ENCODE measurements at places on chromosomes 1 and 21.

DNA sequence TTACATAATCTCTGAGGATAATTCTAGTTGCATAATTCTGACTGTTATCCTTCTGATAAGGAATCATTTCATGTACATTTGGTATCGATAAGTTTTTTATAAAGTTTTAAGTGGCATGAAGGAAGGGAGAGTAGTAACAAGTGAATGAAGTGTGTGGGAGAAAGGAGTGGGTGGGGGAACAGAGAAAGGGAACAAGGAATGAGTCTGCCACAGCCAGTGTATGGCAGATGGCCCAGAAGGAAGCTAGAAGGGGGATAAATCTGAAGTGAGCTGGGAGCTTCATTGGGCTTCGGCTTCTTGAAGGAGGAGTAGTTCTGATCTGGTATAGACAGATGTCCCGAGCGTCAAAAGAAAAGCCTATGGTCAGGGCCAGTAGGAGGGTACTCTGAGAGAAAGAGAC, 18.6 kb downstream of the ZBTB40 start:
- DNase-seq, result no peak

DNA sequence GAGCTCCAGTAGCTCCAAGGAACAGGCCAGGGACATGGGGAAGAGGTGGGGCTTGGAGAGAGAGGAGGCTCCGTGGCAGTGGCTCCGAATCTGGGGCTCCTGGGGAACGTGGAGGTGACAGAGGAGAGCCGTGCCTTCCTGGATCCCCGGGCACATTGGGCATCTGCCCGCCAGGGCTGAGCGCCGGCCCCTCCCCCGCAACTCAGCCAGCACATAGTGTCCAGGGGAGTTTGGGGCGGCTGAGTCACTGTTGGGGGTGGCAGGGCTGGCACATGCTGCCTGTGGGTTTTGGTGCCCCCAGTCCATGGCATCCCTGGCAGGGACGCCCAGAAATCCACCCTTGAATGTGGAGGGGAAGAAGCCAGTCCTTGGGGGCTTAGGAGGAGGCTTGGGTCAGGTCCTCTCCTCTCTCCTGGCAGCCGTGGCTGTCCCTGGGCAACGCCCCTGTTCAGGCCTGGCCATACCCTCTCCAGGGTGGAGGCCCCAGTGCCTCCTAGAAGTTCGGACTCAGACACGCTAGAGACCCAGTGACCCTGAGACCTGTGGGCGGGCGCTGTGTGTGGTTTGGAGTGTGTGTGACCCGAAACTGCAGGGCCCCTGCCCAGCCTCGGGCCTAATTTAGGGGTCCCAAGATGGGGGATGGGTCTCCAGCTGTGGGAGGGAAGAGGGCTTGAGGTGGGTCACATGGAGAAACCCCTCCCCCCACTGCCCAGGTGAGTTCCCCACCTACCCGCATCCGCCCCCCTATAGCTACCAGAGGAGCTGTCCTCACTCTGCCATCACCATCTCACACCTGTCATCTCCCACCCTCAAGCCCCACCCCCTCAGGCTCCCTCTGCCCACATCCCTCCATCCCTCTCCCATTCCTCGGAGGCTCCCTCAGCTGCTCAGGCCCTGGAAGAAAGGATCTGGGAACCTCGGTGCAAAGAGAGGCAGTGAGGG, 1.6 kb downstream of the HSPB7 start:
- DNase-seq, result no peak

DNA sequence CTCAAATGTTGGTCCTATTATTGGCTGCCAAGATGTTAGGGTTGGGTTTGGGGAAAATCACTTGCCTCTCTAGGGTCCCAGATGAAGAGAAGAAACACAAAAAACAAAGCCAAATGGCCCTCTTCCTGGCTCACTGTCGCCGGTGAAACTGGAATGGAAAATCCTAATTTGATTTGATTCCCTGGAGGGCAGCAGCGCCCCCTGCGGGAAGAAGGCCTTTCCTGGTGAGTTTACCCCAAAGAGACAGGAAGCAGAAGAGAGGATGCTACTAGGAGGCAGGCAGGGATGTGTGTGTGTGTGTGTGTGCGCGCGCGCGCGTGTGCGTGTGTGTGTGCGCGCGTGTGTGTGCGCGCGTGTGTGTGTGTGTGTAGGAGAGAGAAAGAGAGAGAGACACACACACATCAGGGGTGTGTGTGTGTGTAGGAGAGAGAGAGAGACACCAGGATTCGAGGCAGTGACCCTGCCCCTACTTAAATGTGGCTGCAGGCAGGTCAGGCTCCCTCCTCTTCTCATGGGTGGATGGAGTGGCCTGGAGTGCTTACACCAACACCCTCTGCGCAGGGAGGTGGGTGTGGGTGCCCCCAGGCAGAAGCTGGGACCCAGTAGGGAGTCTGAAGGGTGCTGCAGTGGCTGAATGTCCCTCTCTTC, 3.1 kb upstream of the SELENON start:
- peak; percentile 78 for DNase-seq

GRCh38 chr1:227299688-227300087, 18.6 kb downstream of the CDC42BPA start:
- no peak for DNase-seq

DNA sequence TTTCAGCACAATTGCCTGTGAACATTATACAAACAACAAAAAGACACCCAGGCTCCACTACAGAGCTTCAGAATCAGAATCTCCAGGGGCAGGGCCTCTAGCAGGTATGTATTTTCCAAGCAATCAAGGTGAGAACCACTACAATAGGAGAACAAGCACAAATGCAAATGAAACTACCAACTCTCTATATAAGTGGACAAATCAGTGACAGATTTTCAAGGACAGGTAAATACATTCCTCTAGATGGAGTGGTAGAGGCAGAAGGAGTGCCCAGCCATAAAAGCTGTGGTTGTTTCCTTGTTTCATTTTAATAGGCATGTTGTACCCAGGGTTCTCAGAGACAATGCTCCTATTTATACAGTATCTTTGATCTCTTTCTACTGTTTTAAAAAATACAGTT, 20.1 kb upstream of the CCDC17 start:
- DNase-seq, result no peak

GRCh38 chr1:245213066-245213831, 58.5 kb downstream of the KIF26B start:
- DNase-seq, result no peak

Measured in NCI-H1436 (cell line).